ENCODE measurements at places on chromosomes 1 and 21.
A peak's percentile ranks its signal among the peaks of the same experiment; 100 is the strongest.

GRCh38 chr1:203839081-203839480 is 22.3 kb upstream of the SNRPE start:
- DNase-seq = peak; percentile 88

GRCh38 chr1:206608108-206608698 is 4.1 kb downstream of the EIF2D start:
- DNase-seq = peak; percentile 22

DNA sequence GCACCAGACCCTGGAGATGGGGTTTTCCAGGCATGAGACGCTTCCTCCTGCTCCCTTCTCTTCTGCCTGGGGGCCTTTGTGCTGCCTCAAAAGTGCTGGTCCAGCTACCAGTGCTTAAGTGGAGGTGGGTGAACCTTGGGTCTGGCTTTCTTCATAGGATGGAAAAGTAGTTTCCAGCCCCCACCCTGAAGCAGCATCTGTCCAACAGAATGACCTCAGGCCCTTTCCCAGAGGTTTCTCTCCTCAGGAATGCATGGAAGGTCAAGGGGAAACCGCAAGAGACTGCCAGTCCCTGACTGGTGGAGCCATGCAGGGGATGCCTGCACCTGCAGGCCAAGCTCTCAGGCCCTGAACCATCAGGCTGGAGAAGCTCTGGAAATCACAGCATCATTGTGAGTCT is 63.8 kb downstream of the HMGB4 start:
- no peak for DNase-seq

GRCh38 chr21:25191141-25191540 is 416.1 kb downstream of the MRPL39 start:
- DNase-seq = no peak

- DNase-seq = no peak
Observed at GRCh38 chr1:148296511-148296910, 144.4 kb upstream of the NBPF11 start.

- no peak for DNase-seq
Observed at GRCh38 chr1:194378517-194378916, 1192.1 kb upstream of the B3GALT2 start.

DNA sequence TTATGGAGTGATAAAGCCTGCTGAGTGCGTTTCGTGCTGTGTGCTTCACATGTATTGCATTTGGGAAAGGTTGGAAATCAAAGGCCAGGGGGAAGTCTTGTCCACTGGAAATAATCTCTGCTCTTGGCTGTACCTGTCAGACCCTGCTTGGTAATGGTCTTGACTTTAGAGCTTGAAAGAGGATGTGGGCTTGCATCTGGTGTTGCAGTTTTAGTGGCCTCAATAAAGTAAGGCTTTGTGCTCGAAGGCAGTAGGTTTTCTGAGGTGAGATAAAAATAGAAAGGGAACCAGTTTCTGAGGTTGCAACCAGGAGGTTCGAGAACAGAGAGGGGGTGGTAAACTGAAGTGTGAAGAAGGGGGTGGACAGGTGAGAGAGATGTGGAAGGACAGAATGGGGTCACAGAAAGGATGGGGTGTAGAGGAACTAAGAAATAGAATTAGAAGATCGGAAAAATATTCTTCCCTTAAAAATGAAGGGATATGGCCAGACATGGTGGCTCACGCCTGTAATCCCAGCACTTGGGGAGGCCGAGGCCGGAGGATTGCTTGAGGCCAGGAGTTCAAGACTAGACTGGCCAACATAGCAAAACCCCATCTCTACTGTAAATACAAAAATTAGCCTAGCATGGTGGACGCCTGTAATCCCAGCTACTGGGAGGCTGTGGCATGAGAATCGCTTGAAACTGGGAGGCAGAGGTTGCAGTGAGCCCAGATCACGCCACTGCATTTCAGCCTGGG is 1.5 kb downstream of the S100PBP start:
- DNase-seq = no peak

DNA sequence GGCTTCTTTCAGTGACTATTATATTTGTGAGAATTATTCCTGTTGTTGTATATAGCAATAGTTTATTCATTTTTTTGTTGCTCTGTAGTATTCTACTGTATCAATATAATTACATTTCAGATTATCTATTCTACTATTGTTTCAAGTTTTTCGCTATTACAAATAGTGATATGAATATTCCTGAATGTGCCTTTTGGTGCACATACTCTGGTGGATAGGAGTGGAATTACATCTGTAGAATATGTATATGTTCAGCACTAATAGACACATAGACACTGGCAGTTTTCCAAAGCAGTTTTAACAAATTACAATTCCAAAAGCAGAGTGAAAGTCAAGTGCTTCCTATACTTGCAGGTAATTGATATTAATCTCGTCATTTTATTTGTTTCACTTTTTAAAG is 696.2 kb upstream of the PRMT6 start:
- no peak for DNase-seq

DNA sequence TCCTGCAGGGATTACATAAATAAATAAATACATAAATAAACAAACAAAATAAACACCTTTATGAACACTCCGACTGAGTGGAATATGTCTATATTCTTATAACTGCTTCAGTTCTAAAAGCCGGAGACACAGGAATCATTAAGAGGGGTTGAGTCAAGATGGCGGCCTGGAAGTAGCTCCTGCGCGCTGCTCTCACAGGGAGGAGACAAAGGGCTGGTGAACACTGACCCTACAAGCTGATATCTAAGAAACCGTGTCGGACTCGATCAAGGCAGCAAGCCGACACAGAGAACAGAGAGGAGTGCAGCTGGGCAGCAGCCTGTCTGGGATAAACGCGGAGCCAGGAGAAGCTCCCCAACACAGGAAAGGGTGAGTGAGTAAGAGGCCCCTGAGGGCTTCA is 1098.6 kb upstream of the NCAM2 start:
- no peak for DNase-seq
